Activated CD8-positive, alpha-beta memory T cell treated with anti-CD3 and anti-CD28 coated beads for 4 hours (primary cell): ENCODE measurements at places on chromosomes 12 and 14.

DNA sequence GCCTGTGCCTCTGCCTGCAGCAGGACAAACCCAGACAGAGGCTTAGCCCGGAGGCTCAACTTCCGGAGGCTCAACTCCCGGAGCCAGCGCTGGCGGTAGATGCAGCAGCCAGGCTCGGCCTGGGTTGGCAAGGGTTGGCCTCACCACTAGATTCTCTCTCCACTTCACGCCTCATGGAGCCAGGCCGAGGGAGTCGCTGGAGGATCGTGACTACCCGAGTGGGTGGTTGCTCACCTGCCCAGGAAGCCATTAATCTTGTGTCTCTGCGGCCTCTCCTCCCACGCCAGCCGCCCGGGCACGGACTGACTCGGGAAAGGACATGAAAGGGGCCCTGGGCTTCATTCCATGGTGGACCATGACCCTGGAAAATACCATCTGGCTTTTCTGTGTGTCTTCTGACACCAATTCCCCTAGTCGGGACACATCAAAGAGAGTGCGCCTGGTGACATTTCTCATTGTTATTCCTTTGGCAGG, 20.8 kb downstream of the ESRRB start:
- DNase-seq, result no peak

- peak; percentile 83 for DNase-seq
Observed at GRCh38 chr14:23302290-23303225, at the start of gene PPP1R3E. TSS of gene PPP1R3E (minus strand) at chr14:23302859. CDS start at chr14:23302576, 283 bp downstream.

GRCh38 chr14:104657101-104657524, 32.3 kb upstream of the INF2 start:
- no peak for DNase-seq

DNA sequence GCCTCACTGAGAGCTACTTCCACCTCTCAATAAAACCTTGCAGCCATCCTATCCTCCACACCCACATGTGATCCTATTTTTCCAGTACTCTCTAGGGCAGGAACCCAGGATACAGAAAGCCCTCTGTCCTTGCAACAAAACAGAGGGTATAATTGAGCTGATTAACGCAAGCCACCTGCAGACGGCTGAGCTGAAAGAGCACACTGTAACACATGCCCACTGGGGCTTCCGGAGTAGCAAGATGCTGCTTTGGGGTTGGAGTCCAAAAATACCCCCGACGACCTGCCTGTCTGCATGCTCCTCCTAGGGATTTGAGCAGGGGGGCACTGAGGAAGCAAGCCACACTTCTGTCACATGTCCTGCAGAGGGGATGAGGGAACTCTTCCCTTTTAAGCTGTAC, 401.1 kb upstream of the FOXG1 start:
- DNase-seq, result no peak

DNA sequence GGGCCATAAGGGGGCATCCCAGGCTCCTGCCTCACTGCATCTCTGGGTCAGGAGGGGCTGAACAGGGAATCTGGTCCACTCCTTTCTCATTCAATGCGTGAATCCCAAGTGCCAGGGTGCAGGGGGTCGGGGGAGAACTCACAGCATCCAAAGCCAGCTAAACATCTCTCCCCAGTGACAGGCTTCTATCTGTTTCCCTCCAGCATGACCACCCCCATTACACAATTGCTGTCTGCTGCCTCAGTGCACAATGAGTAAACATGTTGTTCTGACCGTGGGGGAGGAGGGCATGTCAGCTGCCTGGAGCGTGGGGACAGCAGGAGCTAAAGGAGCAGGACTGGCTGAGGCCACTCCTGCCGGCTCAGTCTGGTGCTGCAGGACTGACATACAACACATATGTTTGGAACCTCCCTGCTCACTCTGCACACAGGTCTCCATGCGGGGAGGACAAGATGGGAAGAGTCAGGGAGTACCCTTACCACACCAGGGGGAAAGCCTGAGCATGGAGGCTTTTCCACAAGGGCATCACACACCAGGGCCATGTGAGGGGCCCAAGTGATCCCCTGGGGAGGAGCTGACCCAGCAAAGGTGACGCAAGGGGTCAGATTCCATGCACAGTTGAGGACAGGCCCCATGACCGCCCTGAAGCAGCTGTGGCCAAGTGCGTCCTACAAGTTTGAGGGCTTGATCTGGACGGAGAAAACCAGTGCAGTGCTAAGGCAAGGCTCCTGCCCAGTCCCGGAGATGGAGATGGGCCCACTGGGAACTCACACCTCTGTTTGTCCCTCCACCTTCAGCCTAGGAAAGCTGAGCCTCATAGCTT, 1.4 kb downstream of the TNS2 start:
- no peak for DNase-seq

GRCh38 chr12:69500631-69501030, 30.4 kb downstream of the FRS2 start:
- DNase-seq, result no peak

GRCh38 chr14:98840091-98840490, 431.9 kb downstream of the BCL11B start:
- no peak for DNase-seq

DNA sequence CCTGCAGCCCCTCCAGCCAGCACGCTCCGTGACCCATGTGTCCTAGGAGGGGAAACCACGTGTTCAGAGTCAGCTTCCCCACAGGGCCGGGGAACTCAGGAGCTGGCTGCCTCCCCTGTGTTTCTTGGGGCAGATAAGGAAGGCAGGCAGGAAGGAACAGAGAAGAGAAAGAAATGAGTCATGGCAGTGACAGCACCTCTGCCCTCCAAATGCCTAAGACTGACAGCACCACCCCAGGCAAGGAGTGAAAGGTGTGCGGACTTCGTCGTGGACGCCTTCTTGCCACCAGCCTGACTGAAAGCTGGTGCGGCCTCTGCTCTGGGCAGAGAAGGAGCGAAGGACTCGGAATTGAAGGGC, 167.0 kb upstream of the FKBP4 start:
- DNase-seq, result no peak

GRCh38 chr12:107442326-107442987, 243.1 kb upstream of the PWP1 start:
- DNase-seq, result no peak

- DNase-seq, result no peak
Observed at GRCh38 chr12:2739832-2740641, 54.7 kb upstream of the FKBP4 start.

GRCh38 chr12:24937553-24938244, 11.2 kb downstream of the BCAT1 start:
- DNase-seq, result no peak

DNA sequence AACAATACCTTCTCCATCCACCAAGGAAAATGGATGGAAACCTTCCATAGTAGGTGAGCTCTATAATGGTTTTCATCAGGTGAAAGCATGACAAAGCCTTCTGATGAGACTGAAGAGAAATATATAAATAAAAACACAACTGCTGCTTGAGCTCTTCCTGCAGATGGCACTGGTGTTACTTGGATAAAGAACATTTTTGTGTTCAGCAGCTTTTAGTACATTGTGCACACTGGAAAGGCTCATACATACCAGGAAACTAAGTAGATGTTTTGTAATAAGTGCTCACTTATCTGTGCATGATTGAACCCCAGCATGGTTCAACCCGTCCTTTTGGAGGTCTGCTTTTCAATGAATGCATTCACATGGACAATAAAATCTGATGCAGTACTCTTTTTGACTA, 357.3 kb upstream of the MIS18BP1 start:
- DNase-seq, result no peak

GRCh38 chr14:68598621-68599447, 194.0 kb downstream of the ZFP36L1 start:
- DNase-seq, result no peak

GRCh38 chr14:90819734-90820393, 3.6 kb upstream of the TTC7B start:
- no peak for DNase-seq

- DNase-seq, result no peak
Observed at GRCh38 chr14:94217116-94217515, 43.0 kb downstream of the PPP4R4 start.

DNA sequence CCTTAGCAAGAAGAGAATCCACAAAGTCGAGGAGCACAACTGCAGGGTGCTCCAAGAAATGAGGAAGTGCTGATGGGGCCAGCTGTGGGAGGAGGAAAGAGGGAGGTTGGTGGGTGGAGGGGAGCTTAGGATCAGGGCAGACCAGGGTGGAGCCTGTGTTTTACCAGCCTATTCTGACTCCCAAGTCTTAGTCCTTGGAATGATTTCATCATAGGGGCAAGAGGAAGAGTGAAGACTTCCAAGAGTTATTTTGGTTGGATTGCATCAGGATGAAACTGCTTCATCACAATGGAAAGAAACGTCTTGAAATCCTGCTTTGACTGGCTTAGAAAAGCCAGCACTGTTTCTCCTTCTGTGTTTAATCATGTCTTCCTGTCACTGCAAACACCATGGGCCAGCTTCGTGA, 194.0 kb downstream of the DPF3 start:
- no peak for DNase-seq

DNA sequence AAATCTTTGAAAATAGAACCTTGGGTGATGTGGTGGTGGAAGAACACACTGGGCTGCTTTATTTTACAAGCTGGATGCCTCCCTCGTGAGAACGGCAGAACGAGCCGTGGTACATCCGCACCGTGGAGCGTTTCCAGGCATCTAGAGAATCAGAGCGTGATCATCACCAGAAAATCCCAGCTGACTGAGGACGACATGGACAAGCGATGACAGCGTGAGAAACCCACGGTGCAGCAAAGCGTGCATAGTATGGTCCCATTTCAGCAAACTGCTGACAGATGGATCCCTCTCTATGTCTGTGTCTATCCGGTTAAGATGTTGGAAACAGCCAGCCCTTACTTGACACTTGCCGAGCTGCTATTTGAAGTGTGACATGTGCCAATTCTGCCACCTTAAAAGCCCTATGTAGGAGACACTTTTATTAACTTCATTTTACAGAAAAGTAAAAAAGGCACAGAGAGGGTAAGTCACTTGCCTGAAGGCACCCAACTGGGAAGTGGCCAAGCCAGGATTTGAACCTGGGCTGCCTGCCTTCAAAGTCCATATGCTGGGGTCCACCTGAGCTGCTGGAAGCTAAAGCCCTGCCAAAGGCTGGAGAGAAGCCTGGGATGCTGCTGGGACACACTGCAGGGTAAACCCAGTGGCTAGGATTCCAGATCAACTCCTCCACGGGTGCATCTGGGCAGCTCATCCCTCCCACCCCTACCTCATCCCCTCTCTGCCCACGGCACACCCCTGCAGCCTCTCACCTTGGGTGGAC, 14.9 kb downstream of the SCARB1 start:
- DNase-seq, result no peak
